ENCODE measurements at places on chromosomes 11 and 22.

DNA sequence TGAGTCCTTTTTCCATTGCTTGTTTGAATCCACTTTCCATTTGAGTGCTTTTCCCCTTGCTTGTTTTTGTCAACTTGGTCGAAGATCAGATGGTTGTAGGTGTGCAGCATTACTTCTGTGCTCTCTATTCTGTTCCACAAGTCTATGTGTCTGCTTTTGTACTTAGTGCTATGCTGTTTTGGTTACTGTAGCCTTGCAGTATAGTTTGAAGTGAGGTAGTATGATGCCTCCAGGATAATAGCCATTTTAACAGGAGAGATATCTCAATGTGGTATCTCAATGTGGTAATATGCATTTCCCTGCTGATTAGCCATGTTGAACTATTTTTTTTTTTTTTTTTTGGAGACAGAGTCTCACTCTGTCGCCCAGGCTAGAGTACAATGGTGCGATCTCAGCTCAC lies 16.7 kb downstream of the ACRV1 start:
- no peak for DNase-seq

GRCh38 chr11:97610854-97611253 lies 1221.0 kb downstream of the JRKL start:
- no peak for DNase-seq

DNA sequence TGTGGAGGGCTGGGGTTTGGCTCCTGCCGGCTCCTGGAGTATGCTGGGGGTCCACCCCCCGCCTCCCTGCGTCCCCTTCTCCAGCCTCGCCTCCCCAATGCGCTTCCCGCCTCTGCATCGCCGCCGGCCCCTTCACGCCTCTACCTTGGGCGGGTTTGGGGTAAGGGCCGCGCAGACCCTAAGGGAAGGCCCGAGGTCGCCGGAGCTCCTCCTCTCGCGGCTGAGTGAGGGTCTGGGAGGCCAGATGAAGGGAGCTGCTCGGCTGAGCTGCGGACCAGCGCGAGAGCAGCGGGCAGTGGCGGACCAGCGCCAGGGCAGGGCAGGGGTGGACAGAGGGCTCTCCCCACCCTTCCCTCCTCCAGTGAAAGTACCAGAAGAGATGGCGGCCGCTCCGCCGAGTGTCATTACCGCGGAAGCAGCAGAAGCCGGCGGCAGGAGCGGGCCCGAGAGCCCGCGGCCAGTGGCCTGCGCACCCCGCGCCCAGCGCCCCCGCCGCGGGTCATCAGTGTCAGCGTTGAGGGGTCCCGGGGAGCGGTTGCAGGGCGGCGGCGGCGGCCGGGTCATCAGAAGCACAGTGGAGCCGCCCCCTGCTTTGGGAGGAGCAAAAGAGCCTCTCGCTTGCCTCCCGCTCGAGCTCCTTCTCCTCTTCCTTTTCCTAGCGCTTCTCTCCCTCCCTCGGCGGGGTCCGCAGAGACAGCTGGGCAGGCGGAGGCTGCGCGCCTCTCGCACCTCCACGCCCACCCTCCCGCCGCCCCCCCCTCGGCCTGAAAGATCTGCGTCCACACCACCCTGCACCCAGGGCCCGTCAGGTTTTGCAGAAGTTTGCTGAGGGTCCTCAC lies 255.6 kb upstream of the CADM1 start:
- DNase-seq, result no peak

GRCh38 chr11:2929531-2929949 lies 320 bp upstream of the PHLDA2 start:
- DNase-seq, result no peak

DNA sequence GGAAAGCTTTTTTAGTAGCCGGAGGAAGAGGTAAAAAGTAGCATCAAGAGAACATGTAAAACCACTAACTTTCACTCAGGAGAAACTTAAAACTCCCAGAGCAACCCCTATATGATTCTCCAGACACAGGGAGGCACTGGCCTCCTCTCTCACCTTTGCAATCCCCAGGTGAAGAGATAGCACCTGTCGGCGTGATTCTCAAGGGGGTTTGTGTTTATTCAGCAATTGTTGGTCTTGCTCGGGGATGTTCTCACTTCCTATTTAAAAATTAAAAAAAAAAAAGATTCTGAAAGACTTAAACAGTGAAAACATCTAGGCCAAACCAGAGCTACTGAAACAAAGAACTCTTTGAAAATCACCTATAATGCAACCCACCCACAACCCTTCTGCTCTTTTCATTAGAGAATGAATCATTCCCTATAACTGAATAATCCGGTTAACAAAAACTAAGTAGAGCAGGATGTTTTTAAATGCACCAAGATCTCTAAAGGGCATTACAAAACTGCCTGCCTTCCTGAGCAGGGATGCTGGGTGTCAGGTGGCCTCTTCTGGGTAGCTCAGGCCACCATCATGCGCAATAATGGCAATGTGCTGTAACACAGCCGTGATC lies 24.9 kb downstream of the DHCR7 start:
- DNase-seq, result no peak

DNA sequence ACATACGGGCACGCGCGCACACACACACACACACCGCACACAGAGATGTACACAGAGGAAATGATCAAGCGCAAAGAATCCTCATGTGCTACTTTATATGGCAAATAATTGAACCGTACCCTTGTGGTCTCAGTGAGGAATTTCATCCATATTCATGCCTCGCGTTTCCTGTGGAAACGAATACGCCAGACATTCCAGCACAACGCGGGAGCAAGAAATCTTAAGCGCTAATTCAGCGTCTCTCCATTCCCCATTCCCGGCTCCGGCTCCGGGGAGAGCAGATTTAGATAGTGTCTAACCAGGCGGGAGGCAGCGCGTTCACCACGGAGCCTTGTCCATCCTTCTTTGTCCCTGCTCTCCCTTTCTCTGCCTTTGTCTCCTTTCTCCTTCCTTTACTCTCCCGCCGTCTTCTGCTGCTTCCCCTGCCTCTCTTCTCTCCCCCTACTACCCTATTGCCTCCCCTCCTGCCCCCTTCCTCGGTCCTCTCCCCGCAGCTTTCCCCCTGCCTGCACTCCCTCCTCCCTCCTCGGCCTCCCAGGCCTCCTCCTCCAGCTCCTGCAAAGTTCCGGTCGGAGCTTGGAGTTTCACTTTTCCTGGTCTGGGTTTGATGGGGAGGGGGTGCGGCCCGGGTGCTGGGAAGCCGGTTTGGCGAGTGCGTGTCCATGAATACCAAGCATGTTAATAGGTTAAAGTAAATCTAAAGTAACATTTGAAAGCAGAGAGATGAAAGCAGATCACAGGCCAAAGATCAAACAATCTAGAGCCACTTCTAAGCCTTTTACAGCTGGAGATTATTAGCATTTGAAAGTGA lies 579.3 kb downstream of the BUD13 start:
- no peak for DNase-seq

GRCh38 chr11:134469627-134470026 lies 57.6 kb upstream of the B3GAT1 start:
- no peak for DNase-seq

GRCh38 chr11:76661834-76662434 lies 8.6 kb downstream of the LRRC32 start:
- no peak for DNase-seq

- peak; percentile 53 for DNase-seq
These were observed 41.8 kb upstream of the AMPD3 start for GRCh38 chr11:10413268-10413667.

DNA sequence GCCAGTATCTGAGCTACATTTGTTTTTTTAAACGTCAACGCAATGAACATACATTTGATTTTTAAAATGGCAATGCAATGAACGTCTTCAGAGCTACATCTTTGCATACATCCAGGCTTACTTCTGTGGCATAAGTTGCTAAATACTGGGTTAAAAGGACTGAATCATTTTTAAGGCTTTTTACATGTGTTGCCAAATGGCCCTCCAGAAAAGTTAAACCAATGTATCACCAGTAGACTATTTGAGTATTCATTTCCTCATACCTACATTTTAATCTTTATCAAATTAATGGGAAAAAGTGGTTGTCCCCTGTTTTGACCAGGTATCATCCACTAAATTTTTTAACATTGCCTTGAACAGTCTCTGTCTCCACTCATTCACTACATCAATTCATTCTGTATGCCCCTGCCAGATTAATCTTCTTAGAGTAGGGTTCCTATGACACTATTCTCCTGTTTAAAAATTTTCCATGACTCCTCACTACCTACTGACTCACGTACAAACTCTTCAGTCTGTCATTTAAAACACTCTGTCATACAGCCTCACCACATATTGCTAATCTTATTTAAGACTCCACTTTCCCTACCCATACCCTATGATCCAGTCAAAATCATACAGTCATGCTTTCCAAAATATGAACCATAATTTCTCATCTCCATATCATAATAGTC lies 12.4 kb upstream of the PRRG4 start:
- DNase-seq, result no peak

GRCh38 chr11:70727899-70728620 lies 329.7 kb downstream of the CTTN start:
- DNase-seq, result no peak

DNA sequence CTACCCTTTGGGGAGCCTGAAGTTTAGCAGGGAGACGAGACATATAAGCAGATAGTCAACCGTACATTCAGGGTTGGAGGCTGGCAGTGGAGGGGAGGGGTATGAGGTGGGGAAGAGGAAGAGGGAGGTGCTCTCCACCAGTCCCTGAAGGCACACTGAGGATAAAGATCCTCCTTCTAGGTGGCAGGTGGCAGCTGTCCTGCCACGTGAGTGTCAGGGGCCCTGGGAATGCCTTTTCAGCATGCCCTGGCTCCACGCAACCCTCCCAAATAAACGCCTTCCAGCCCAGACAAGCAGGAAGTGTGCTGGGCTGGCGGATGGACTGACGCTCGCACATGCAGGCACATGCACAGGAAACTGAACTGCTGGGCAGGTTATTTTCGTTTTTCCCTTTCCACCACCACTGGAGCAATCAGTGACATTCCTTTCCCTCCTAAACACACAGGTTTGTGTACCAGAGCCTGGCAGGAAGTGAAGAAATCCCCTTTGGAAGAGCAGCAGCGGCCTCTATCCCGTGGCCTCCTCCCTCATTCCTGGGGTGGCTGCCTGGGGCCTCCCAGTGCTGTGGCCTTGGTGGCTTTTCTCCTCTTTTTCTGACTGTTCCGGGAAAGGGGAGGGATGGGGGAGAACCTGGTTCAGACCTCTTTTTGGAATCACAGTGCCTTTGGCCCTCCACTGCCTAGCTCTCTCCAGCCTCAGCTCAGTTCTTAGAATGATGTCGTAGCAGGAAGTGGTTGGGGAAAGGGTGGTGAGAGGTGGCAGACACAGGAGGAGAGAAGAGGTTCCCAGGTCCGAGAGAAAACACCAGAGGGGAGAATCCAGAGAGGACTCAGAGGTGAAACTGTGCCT lies 157.0 kb upstream of the TIMP3 start:
- DNase-seq, result no peak

- no peak for DNase-seq
These were observed 906.9 kb upstream of the RAG2 start for GRCh38 chr11:37504921-37505320.

DNA sequence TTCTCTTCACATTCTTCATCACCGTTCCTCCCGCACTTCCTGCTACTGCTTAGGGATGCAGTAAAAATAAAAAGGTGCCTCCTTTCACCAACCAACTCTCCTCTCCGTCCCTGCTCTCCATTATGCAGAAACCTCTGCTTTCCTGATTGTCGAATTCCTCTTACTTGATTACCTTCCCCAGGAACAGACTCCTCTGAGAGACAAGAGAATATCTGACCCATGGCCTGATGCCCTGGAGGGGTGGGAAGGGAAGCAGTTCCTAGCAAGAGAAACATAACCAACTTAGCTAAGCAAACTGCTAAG lies 80.9 kb downstream of the TRIM29 start:
- DNase-seq, result no peak

DNA sequence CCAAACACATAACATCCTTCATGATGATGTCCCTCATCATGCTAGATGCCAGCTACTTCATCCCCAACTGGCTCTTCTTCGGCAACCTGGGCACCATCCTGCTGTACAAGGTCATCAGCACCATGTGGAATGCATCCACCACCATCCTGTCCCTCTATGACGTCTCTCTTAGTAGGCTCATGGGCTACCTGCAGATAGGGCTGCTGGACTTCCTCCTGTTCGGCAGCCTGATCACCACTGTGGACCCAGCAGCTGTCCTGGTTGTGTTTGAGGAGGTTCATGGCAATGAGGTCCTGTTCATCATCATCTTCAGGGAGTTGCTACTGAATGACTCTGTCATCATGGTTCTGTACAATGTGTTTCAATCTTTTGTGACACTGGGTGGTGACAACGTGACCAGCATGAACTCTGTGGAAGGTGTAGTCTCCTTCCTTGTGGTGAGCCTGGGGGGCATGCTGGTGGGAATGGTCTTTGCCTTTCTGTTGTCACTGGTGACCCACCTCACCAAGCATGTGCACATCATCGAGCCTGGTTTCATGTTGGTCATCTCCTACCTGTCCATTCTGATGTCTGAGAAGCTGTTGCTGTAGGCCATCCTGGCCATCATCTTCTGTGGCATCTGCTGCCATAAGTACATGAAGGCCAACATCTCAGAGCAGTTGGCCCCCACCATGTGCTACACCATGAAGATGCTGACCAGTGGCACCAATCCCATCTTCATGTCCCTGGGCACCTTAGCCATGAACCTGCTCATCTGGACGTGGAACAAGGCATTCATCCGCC lies 120.7 kb upstream of the SERPIND1 start:
- no peak for DNase-seq

- DNase-seq, result no peak
These were observed 29.4 kb upstream of the BAIAP2L2 start for GRCh38 chr22:38139901-38140300.

GRCh38 chr11:95849087-95849825 lies 59.0 kb downstream of the CEP57 start:
- peak; percentile 16 for DNase-seq

GRCh38 chr11:76640501-76640900 lies 30.0 kb downstream of the LRRC32 start:
- no peak for DNase-seq

- no peak for DNase-seq
These were observed 462.4 kb downstream of the DLG2 start for GRCh38 chr11:85164743-85165142.

- DNase-seq, result no peak
These were observed 311.4 kb downstream of the NELL1 start for GRCh38 chr11:20980736-20981135.

GRCh38 chr11:11403763-11404725 lies 51.0 kb upstream of the CSNK2A3 start:
- DNase-seq, result no peak

DNA sequence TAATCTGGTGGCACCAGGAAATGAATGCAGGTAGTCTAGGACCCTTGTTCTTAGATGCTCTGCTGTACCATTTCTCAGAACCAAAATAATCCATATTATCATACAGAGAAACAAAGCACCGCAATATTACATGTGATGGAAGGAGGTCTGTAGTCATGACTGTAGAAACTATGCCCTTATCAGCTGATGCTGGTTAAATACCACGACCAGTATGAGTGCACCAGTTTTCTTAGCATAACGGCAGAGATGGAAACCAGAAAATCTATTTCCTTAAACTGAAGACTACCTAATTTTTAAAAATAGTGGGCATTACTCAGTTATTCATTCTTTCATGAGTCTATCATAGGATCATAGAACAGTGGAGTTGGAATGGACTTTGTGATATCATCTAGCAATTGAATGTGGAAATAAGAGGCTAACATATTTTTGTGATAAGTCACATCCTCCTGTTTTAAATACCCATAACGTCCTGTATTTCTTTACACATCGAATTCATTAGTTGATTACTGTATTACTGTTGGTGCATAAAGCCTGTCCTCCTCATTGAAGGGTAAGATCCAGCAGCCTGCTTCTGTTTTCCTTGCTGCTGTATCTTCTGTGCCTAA lies 15.1 kb downstream of the JHY start:
- no peak for DNase-seq

Data from SK-N-DZ (cell line).